ENCODE measurements at places on chromosomes 11 and 22.

DNA sequence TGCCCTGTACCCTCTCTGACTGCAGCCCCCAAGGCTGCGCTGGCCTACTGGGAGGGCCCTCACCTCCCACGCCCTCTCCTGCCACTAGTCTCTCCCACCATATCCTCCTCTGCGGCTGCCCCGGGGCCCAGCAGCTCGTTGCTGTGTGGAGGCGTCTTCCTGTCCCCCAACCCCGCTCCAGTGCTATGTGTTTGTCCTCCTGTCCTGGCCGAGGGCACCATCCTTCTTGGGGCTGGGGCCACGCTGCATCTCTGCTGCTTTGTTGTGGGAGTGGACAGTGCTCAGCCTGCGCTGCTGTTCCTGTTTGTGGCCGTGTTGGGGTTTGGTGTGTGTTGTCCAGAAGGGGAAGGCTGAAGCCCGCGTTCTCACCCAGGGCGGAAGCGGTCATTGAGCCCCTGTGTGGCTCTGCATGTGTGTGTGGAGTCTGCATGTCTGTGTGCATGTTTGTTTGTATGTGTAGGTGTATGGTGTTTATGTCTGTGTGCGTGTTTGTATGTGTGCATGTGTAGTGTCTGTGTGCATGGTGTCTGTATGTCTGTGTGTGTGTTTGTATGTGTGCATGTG is 15.7 kb downstream of the TPCN2 start:
- no peak for DNase-seq
- no peak overlapping the region for H3K4me3 ChIP-seq
- peaks cover 2% of the 10 kb centered on the region for H3K36me3 ChIP-seq

- H3K4me1 ChIP-seq: peaks cover 8% of the 10 kb centered on the region
- no peak overlapping the region for H3K4me3 ChIP-seq
- DNase-seq: no peak
These were observed 74.5 kb downstream of the MICAL3 start for GRCh38 chr22:17949642-17950473.

- H3K27ac ChIP-seq: no peak overlapping the region
- no peaks in the 10 kb centered on the region for H3K27me3 ChIP-seq
- peaks cover 18% of the 10 kb centered on the region for H3K4me1 ChIP-seq
These were observed 2.6 kb upstream of the SART1 start for GRCh38 chr11:65958774-65959420.

DNA sequence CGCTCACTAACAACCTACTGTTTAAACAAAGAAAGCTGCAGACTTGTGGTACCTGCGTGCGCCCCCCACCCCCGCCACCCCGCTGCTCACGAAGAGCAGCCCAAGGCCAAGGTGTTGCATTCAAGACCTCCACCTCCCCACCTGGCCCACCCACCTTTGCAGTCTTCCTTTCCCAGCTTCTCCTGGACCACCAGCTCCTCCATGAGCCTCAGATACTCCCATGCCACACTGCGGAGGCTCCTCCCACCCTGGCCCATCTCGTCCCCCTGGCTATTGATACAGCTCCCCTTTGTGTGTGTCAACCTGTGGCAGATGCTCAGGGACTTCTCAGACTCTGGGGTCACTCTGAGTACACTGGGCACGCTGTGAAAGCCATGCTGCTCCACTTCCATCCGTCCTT is 3.9 kb downstream of the CDPF1 start:
- no peaks in the 10 kb centered on the region for H3K36me3 ChIP-seq
- no peak overlapping the region for H3K4me3 ChIP-seq
- no peak overlapping the region for H3K27ac ChIP-seq

- H3K4me1 ChIP-seq: peaks cover 21% of the 10 kb centered on the region
- no peak overlapping the region for H3K27ac ChIP-seq
- no peak for DNase-seq
- H3K36me3 ChIP-seq: no peaks in the 10 kb centered on the region
These were observed 39.3 kb downstream of the DENND5A start for GRCh38 chr11:9225748-9226298.

DNA sequence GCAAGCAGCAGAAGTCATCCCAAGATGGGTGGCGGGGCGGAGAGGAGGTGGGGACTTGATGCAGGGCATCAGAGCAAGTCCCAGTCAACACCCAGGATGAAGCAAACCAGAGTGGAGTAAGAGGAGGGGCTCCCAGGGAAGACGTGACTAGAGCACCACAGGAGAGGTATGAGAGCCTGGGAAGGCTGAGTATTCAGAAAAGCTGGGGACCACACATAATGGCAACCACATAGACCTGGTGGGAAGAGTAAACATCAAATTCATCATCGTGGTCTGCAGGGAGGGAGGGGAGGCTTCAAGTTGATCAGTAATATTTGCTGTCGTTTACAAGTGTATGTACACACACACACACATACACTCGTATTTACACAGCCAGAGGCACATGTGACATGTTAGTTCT is 60.7 kb upstream of the CLTCL1 start:
- no peak overlapping the region for H3K4me3 ChIP-seq
- no peaks in the 10 kb centered on the region for H3K27me3 ChIP-seq
- H3K4me1 ChIP-seq: no peaks in the 10 kb centered on the region
- no peak for DNase-seq
- peaks cover 4% of the 10 kb centered on the region for H3K36me3 ChIP-seq

DNA sequence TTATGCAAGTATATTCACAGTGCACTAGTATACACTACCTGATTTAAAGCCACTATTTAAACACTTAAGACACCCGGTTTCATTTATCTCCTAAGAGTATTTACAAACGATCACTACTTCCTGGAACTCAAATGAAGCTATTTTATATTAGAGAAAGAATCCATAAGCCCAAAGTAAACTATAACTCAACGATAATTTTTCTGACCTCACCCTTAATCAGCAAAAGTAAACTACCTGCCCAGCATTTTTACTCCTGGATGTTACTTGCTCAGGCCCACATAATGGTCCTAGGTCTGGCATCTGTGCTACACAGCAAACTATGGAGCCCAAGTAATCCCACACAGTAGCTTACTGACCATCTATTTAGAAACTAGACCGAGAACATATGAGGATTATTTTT is 33.4 kb downstream of the TSG101 start:
- H3K4me1 ChIP-seq: peaks cover 16% of the 10 kb centered on the region
- no peak for DNase-seq
